ENCODE measurements at places on chromosomes 11 and 22.
A peak's percentile ranks its signal among the peaks of the same experiment; 100 is the strongest.

- DNase-seq: no peak
Measured at GRCh38 chr11:17591293-17591692, 44.2 kb downstream of the OTOG start.

- DNase-seq: no peak
Measured at GRCh38 chr11:124760205-124760652, 1.9 kb downstream of the ESAM start.

GRCh38 chr11:130671801-130672700 lies 223.6 kb downstream of the ADAMTS15 start:
- DNase-seq: no peak

GRCh38 chr11:104343578-104343977 lies 179.6 kb upstream of the PDGFD start:
- no peak for DNase-seq

DNA sequence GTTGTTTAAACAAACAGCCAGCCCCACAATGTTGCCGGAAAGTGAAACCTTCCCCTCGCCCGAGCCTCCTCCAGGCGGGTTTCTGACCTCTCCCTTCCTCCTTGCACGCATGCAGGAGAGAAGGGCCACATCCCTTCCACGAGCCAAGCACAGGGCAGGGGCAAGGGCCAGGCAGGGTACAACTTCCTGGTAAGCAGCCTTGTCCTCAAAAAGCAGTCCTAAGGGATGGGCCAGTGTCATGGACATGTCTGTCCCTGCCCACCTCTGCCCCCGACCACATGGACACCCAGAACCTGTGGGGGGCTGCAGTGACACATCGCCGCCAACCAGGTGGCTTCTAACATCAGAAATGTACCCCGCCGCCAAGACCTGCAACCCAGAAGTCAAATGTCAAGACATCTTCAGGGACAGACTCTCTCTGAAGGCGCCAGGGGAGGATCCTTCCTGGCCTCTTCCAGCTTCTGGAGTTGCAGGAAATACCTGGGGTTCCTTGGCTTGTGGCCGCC lies 145.3 kb downstream of the CRYBB2 start:
- DNase-seq: no peak

DNA sequence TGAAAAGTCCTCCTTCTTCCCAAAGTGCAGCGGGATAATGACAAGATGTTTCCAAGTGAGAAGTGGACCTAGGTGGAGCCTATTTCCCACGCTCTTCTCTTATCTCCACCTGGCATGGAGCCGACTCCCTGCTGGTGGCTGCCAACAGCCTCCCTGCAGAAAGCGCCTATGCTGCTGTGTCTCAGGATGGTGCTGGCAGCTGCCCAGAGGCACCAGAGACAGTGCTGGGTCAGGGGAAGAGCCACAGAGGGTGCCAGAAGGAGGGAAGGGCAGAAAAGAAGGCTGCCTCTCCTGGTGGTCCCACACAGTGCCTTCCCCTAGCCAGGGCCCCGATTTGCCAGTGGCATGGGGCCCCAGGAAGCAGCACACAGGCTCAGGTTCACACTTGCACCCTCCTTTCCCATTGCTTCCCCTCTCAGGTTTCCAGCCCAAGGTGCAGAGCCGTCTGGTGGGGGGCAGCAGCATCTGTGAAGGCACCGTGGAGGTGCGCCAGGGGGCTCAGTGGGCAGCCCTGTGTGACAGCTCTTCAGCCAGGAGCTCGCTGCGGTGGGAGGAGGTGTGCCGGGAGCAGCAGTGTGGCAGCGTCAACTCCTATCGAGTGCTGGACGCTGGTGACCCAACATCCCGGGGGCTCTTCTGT lies 19.0 kb downstream of the CD5 start:
- no peak for DNase-seq

- no peak for DNase-seq
Measured at GRCh38 chr11:11476971-11477645, 124.1 kb upstream of the CSNK2A3 start.

- no peak for DNase-seq
Measured at GRCh38 chr11:121153472-121153871, 52.4 kb downstream of the TECTA start.

DNA sequence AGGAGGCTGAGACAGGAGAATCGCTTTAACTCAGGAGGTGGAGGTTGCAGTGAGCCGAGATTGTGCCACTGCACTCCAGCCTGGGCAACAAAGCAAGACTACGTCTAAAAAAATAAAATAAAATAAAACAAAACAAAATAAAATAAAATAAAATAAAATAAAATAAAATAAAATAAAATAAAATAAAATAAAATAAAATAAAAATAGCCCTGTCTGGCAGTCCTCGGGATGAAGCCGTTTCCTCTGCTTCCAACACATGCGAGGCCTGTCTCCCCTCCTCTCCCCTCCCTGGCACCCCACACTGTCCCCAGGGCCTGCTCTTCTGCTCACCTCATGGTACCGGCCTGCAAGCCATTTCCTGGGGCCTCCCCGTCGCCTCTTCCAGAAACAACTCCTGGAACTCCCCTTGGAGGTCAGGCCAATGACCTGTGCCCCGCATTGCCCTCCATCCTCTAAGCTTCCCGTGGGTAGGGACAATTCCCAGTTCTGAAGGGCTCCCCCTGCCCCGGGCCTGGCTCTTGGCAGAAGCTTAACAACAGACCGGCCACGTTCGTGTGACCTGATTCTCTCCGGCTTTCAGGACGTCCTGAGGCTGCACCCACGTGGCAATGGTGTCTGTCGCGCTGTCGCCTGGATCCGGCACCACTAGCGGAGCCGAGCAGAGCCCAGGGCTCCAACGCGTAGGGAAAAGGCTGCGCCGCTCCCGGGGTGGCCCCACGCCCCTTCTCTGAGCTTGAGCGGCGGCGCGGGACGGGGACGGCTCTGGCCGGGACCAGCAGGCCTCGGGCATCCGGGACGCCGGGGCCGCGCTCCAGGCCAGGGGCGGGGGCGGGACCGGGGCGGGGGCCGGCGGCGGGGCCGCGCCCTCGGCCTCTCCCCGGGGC lies 456 bp upstream of the PARVB start:
- DNase-seq: peak; percentile 6

- DNase-seq: no peak
Measured at GRCh38 chr11:109644152-109644551, 222.2 kb downstream of the C11orf87 start.

- DNase-seq: no peak
Measured at GRCh38 chr11:114001416-114001815, 26.5 kb downstream of the HTR3A start.

DNA sequence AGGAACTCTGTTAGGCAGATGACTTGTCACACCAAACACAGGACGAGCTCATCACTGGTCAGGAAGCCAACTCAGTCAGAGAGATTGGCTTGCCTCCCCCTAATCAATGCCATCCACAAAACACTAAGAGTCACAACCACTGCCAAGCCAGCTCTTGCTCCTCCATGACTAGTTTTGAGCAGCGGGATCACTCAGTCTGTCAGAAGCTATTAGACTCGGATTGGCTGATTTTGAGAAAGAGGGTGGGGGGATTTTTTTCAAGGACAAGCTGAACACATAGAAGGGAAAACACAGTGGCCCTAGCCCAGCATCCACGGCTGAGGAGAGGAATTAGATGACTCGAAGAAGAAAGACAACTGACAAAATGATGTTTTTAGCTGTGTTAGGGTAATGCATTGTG lies 55.9 kb downstream of the SEZ6L start:
- no peak for DNase-seq

- DNase-seq: no peak
Measured at GRCh38 chr11:11451501-11452005, 98.5 kb upstream of the CSNK2A3 start.

- DNase-seq: no peak
Measured at GRCh38 chr11:58286249-58286648, 18.2 kb upstream of the OR10W1 start.

DNA sequence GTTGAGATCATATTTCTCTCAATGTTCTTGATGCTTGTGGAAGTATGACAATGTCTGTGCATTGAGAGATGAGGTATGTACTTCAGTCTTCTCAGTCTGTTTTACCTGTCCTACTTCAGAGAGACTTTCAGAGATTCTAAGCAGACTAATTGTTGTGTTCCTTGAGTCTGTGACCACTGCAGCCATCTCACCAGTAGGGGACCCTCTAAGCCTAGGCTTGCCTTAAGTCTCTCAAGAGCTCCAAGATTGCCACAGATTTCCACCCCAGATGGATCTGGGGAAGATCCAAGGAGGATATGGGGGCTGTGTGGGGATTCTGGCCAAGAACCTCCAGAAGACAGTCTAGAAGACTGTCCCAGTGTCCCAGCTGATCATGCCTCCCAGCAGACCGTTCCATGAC lies 179.9 kb upstream of the PLET1 start:
- DNase-seq: no peak

DNA sequence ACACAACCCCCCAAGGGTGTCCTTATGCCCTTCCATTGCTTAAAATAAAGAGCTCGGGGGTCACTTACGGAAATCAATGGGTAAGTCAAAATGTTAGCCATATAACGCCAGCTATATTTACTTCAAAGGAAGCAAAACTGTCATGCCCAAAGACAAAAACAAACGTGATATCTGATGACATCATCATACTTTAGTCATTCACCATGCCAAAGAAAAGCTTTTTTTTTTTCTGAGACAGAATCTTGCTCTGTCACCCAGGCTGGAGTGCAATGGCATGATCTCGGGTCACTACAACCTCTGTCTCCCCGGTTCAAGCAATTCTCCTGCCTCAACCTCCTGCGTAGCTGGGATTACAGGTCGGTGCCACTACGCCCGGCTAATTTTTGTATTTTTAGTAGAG lies 47.7 kb upstream of the SC5D start:
- no peak for DNase-seq

DNA sequence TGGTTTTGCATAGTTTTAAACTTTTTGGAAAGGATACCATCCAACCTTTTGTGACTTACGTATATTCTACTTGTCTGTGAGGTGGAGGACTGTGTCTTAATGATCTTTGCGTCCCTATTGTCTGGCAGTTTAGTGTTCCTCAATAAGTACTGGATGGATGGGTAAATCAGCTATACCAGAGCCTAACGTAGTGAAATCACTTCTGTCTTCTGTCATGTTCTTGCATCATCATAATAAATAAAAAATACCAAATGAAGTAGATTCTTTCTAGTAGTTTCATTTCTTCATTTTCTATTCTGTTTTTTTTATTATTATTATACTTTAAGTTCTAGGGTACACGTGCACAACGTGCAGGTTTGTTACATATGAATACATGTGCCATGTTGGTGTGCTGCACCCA lies 66.4 kb downstream of the ACER3 start:
- DNase-seq: no peak

GRCh38 chr11:38191101-38191500 lies 1593.1 kb upstream of the RAG2 start:
- DNase-seq: no peak

DNA sequence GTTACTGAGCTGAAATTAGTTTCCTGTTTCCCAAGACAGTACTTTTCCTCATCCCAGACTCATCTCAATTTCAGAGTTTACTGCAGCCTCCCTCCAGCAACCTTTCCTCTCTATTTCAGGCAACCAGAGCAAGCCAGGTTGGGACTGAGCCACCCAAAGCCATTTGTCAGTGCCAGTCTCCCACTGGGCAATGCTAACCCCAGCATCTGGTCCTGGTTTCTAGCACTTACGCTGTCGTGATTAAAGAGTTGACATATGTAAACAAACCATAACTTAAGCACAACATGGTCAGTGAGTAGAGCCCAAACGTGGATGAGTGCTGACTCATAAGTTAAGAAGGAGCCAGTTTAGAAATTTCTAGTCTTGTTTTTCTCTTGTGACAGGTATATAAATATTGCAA lies 119.6 kb upstream of the BLID start:
- DNase-seq: no peak

GRCh38 chr22:50485221-50486131 lies 1.2 kb upstream of the MIOX start:
- no peak for DNase-seq

DNA sequence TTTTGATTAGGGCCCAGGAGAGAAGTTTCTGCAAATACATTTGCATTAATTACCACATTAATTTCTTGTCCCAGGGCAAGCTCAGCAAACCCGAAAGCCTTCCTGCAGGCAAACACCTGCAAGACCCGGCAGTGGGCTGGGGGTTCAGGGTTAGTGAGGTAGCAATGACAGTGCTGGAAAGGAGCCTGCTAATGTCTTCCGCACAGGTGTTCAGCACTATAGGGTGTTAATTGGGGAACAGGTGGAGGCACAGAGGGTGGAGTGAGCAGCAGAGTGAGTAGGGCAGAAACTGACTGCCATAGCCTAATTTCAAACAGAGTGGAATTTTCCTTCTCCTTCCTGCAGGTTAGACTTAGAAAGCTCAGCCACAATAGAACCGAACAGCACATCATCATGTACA lies 50.9 kb upstream of the UBASH3B start:
- no peak for DNase-seq

GRCh38 chr11:10221342-10221741 lies 72.7 kb downstream of the SBF2 start:
- DNase-seq: no peak

DNA sequence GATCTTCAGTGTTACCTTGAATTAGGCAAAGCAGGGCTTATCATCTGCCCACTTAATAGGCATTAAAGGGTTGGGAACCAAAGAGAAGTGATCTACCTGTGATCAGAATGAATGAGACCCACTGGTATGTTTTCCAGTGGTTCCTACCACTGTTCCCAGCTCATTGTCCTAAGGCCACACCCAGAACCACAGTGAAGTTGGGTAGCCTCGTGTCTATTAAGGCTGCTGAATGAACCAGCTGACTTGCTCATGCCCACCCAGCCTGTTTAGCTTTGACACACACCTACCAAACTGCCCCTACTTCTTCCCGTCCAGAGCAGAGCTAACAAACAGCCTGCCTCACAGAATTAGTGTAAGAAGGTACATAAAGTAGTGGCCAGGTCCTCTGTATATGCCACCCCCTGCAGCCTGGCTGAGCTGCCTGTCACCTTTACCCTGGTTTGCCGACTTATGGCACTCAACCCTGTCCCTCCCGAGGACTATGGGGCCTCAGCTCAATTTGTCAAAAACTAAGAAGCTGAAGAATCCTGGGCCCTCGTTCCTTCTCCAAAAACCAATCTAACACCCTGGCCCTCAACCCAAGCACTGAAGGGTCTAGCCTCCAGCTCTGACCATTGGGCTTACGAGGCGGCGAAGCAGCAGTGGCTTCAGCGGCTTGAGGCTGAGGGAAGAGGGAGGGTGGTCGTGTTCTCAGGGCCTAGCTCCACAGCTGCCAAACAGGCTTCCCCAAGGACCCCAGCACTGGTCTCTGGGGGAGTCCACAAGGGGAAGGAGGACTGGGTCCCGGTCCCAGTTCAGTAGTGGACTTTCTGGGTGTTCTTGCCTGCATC lies 9.8 kb downstream of the UCP2 start:
- DNase-seq: no peak

- no peak for DNase-seq
Measured at GRCh38 chr11:94866231-94866822, 98.2 kb downstream of the AMOTL1 start.

- DNase-seq: no peak
Measured at GRCh38 chr11:77644887-77645286, 7.3 kb upstream of the CLNS1A start.

GRCh38 chr11:74438681-74439080 lies 28.7 kb downstream of the KCNE3 start:
- no peak for DNase-seq

GRCh38 chr11:8233691-8234424 lies 29.8 kb downstream of the LMO1 start:
- no peak for DNase-seq

- DNase-seq: no peak
Measured at GRCh38 chr11:77966338-77966737, 28.1 kb downstream of the INTS4 start.
